ENCODE measurements at places on chromosomes 7 and 10. TPM values are rescaled to one million over a fixed set of nuclear protein-coding genes. Genes with fewer than 3 reads are reported as not detected.

The AGR2 gene
- 1,046 TPM for total RNA-seq

The ABCB8 gene
- total RNA-seq: 40.0 TPM

The LDB3 gene
- total RNA-seq: 0.31 TPM

The CALHM1 gene
- total RNA-seq: not detected

- DNase-seq: no peak
Observed at GRCh38 chr7:26213807-26214515, 12.4 kb downstream of the CBX3 start.

- DNase-seq: no peak
Observed at GRCh38 chr10:101617824-101618568, 29.9 kb downstream of the DPCD start.

GRCh38 chr10:89916468-89917215 lies 215.3 kb downstream of the KIF20B start:
- no peak for DNase-seq

DNA sequence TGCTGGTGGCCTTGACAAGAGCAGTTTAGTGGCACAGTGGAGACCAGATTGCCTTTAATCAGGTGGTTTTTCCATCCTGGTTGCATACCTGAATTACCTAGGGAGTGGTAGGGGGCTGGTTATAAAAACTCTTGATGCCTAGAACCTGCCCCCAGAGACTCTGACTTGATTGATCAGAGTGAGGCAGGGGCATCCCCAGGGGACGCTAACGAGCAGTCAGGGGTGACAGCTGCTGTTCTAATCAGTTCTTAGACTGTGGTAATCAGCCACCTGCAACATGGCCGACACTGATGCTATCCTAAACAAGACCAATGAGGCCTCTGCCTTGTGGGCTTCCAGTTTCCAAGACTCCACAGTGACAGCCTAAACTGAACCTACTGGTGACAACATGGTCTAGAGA lies 2.0 kb upstream of the OPALIN start:
- no peak for DNase-seq

- DNase-seq: no peak
Observed at GRCh38 chr10:121788717-121789116, 139.1 kb downstream of the ATE1 start.

Measured in left colon (tissue), 2 donors.